Panc1 (cell line): ENCODE measurements at places on chromosomes 3 and 15. TPM values are rescaled to one million over a fixed set of nuclear protein-coding genes. Genes with fewer than 3 reads are reported as not detected.

DNA sequence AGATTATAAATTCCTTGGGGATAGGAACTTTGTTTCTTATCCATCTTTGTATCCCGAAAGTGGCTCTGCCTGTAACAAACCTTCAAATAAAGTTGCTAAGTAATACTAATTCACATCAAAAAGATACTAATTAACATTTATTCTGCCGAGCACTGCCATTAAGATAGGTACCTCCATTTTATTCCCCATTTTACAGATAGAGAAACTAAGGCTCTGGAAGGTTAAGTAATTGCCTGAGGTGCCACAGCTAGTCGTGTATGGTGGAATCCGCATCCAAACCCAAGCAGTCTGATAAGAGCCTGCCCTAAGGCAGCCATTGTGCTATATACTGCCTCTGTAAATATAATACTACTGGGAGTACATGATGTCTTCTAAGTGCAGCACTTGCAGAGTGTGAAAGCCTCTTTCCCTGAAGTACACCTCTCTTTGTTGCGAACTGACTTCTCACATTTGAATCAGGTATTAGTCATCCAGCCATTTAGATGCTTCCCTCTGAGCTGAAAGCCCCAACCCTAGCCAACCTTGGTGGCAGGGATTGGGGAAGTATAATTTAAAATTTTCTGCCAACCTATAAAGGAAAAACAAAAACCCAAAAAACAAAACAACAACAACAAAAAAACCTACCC is 78.5 kb upstream of the CHD2 start:
- H3K27me3 ChIP-seq = no peaks in the 10 kb centered on the region
- no peaks in the 10 kb centered on the region for H3K36me3 ChIP-seq
- no peak for DNase-seq
- H3K4me1 ChIP-seq = peaks cover 80% of the 10 kb centered on the region
- no peak overlapping the region for H3K4me3 ChIP-seq

DNA sequence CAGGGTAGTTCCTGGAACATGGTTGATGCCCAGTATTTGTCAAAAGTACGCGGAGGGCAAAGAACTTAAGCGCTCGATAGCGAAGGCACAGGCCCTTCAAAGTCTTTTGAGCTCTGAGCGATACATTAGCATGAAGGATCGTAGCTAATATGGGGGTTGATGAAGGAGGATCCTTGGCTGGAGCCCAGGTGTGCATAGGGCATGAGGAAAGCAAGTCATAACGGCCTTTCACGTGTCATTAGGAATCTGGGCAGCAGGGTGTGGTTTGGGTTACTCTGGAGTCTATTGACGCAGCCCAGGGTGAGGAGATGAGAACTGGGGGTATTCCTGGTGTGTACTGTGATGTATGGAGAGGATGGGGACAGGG is 31.7 kb downstream of the SPINK8 start:
- H3K27ac ChIP-seq = peak overlapping the region; percentile 90
- no peak for DNase-seq
- peak overlapping the region; percentile 69 for H3K4me3 ChIP-seq
- H3K4me1 ChIP-seq = peaks cover 2% of the 10 kb centered on the region; the same call in 1 of the 2 replicates
- no peaks in the 10 kb centered on the region for H3K36me3 ChIP-seq

GRCh38 chr15:73569361-73569760 is 63.8 kb downstream of the NPTN start:
- no peaks in the 10 kb centered on the region for H3K27me3 ChIP-seq
- H3K27ac ChIP-seq = no peak overlapping the region

GRCh38 chr3:126986001-126986400 is 3.1 kb downstream of the PLXNA1 start:
- no peaks in the 10 kb centered on the region for H3K27me3 ChIP-seq
- H3K27ac ChIP-seq = no peak overlapping the region
- no peaks in the 10 kb centered on the region for H3K36me3 ChIP-seq
- no peak for DNase-seq

DNA sequence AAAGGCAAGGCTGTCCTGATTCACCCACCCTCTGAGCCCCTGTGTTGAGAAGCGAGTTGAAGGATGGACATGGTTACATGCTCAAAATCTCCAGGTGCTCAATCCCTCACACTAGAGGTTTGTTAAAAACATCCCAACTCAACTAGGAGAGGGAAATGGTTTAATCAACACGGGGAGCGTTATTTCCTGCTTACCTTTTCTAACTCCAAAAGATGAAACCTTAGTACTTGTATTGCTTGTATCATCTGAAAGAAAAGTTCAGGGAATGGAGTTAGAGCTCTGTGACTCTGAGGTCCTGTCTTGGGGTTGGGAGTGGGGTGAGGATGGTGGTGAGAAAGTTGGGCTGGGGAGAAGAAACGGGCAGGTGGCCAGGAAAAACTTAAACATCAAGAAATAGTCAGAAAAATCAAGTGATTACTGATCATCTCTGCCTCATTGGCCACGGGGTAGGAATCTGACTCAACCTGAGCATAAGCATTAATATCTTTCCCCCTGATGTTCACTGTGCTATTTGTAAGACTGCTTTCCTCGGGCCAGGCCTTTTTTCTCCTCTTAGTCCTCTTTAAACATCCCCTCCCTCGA is 5.9 kb downstream of the MEIS2 start:
- H3K27ac ChIP-seq = no peak overlapping the region
- H3K4me3 ChIP-seq = peak overlapping the region; percentile 1; the same call in 1 of the 2 replicates
- no peaks in the 10 kb centered on the region; the same call in 1 of the 2 replicates for H3K36me3 ChIP-seq
- H3K27me3 ChIP-seq = no peaks in the 10 kb centered on the region

GRCh38 chr15:47609693-47610092 is 107.6 kb upstream of the SEMA6D start:
- no peak overlapping the region for H3K4me3 ChIP-seq
- no peaks in the 10 kb centered on the region for H3K36me3 ChIP-seq
- H3K4me1 ChIP-seq = no peaks in the 10 kb centered on the region
- no peak overlapping the region for H3K27ac ChIP-seq
- H3K27me3 ChIP-seq = no peaks in the 10 kb centered on the region
- DNase-seq = no peak

- H3K4me1 ChIP-seq = peaks cover 55% of the 10 kb centered on the region
- H3K27ac ChIP-seq = peak overlapping the region; percentile 78
- DNase-seq = no peak
- peak overlapping the region; percentile 45 for H3K4me3 ChIP-seq
Measured at GRCh38 chr15:96320703-96321638, 9.5 kb upstream of the NR2F2 start.

DNA sequence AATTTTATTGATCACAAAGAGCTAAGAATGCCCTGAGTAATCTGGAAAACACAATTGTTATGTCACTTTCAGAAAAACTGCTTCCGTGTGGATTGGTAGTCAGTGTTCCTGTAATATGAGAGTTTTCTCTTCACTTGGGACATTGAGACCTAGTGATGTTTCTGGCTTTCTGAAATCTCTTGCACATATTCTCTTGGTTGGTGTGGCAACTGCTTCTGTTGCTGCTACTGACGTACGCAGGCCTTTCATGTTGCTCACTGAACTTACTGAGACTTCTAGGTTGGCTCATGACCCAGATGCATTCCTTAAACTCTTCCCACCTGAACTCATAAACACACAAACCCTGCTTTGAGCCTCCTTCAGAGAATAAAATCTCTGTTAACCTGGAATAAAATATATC is 175.0 kb upstream of the PFN2 start:
- H3K4me1 ChIP-seq = no peaks in the 10 kb centered on the region
- DNase-seq = no peak
- no peak overlapping the region for H3K4me3 ChIP-seq
- H3K27ac ChIP-seq = no peak overlapping the region
- H3K36me3 ChIP-seq = no peaks in the 10 kb centered on the region

- no peaks in the 10 kb centered on the region for H3K27me3 ChIP-seq
- H3K4me3 ChIP-seq = no peak overlapping the region
- no peak for DNase-seq
- no peak overlapping the region for H3K27ac ChIP-seq
- H3K4me1 ChIP-seq = no peaks in the 10 kb centered on the region
- H3K36me3 ChIP-seq = no peaks in the 10 kb centered on the region
Measured at GRCh38 chr3:49500732-49501609, 30.9 kb downstream of the DAG1 start.

GRCh38 chr15:25882466-25882865 is 19.3 kb upstream of the ATP10A start:
- H3K4me3 ChIP-seq = no peak overlapping the region
- H3K27ac ChIP-seq = no peak overlapping the region
- DNase-seq = no peak
- H3K36me3 ChIP-seq = no peaks in the 10 kb centered on the region
- no peaks in the 10 kb centered on the region for H3K27me3 ChIP-seq

- no peak overlapping the region for H3K27ac ChIP-seq
- H3K27me3 ChIP-seq = no peaks in the 10 kb centered on the region
- peaks cover 3% of the 10 kb centered on the region; the same call in 1 of the 2 replicates for H3K4me1 ChIP-seq
- no peak overlapping the region for H3K4me3 ChIP-seq
Measured at GRCh38 chr15:63203451-63204090, 14.2 kb downstream of the RAB8B start.

DNA sequence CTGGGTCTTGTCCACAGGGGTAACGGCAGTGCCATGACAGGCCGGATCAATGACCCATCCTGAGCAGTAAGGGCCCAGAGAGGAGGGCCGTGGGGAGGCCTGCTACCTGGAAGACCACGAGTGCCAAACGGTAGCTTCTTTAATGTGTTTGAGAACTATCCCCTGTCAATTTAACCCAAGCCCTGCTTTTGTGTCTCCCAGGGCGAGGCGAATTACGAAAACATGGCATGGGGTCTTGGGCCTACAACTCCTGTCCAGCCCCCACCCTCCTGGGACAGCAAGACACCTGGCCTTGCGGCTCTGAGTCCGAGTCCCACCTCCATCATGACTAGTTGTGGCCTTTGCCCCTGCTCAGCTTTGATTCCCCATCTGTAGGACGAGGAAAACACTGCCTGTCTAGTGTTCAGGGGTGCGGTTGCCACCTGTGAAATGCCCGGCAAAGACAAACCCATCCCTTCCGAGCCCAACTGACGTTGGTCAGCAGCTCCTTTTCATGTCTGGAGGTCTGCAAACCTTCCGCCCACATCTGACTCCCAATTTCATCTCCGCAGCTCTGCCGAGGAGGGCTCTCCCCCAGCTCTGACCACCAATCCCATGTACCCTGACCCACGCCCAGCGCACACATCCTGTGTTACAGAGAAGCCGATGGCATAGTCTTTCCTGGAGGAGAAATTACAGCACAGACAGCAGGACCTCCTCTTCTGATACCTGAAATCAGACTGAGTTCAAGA is 28.9 kb upstream of the SNRPA1 start:
- H3K27ac ChIP-seq = no peak overlapping the region
- H3K36me3 ChIP-seq = no peaks in the 10 kb centered on the region
- no peaks in the 10 kb centered on the region for H3K27me3 ChIP-seq
- H3K4me1 ChIP-seq = no peaks in the 10 kb centered on the region

DNA sequence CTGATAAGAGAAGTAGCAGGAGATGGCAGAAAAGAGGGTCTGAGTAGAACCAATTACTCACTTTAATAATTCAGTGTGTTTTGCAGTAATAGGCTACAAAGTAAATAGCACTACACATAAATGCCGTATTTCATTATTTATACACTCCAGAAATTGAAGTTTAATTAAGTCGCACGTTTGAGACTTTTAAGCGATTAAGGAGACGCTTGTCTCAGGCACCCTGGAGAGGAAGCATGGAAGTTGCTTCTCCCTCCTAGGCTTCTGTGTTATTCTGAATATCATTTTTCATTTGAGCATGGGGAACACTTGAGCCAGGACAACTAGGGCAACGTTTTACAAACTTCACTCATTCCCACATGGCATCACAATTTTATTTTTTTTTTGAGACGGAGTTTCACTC is 12.2 kb downstream of the GXYLT2 start:
- H3K27me3 ChIP-seq = no peaks in the 10 kb centered on the region
- DNase-seq = no peak
- H3K4me3 ChIP-seq = no peak overlapping the region
- no peak overlapping the region for H3K27ac ChIP-seq

- no peaks in the 10 kb centered on the region for H3K27me3 ChIP-seq
- H3K27ac ChIP-seq = no peak overlapping the region
- no peaks in the 10 kb centered on the region for H3K36me3 ChIP-seq
- no peak for DNase-seq
- peaks cover 18% of the 10 kb centered on the region for H3K4me1 ChIP-seq
- no peak overlapping the region for H3K4me3 ChIP-seq
Measured at GRCh38 chr15:73987250-73987649, 4.8 kb downstream of the STOML1 start.

- H3K36me3 ChIP-seq = no peaks in the 10 kb centered on the region
- no peak overlapping the region for H3K4me3 ChIP-seq
- H3K4me1 ChIP-seq = no peaks in the 10 kb centered on the region
- DNase-seq = no peak
- H3K27me3 ChIP-seq = no peaks in the 10 kb centered on the region; the same call in 1 of the 2 replicates
Measured at GRCh38 chr3:186605561-186606545, 7.0 kb upstream of the AHSG start.

DNA sequence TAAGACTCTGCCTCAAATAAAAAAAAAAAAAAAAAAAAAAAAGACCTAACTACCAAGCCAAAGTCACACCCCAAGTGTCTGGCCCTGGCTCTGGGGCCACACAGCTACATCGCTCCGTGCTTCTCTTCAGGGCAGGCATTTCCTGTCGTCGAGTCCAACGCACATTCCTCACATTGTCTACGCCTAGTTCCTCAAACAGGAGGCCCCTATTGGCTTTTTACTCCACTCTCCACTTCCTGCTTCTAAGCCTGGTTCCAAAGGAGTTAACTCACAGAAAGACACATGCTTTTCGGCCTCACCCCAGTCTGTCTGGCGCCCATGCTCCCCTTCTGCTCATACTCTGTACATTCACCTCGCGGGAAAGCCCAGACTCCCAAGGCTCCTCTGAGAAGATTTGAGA is 28.8 kb downstream of the KNG1 start:
- no peak overlapping the region for H3K27ac ChIP-seq
- DNase-seq = no peak
- no peaks in the 10 kb centered on the region for H3K36me3 ChIP-seq
- H3K4me1 ChIP-seq = no peaks in the 10 kb centered on the region
- H3K27me3 ChIP-seq = no peaks in the 10 kb centered on the region

DNA sequence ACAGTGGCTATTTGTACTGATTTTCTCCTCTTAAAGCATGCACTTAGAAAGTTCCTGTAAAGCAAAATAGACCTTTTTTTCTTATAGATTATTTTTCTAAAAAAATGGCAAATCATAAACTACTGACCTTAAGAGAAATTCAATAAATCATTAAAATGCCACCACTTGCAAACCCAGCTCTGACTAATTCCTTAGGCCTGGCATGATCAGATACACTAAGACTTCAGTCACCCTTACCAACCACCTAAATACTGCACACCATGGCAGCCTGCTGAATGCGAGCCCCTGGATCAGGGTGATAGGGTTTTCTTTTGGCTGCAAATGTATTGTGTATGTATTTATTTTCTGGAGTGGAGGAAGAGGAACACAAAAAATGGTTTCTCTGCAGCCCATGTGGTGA is 370.6 kb upstream of the TBL1XR1 start:
- no peaks in the 10 kb centered on the region for H3K27me3 ChIP-seq
- no peak overlapping the region for H3K4me3 ChIP-seq
- H3K36me3 ChIP-seq = no peaks in the 10 kb centered on the region
- H3K27ac ChIP-seq = peak overlapping the region; percentile 45; the same call in 1 of the 2 replicates
- H3K4me1 ChIP-seq = no peaks in the 10 kb centered on the region
- DNase-seq = no peak

- no peaks in the 10 kb centered on the region for H3K27me3 ChIP-seq
- DNase-seq = no peak
- H3K27ac ChIP-seq = no peak overlapping the region
- peaks cover 47% of the 10 kb centered on the region for H3K4me1 ChIP-seq
- H3K36me3 ChIP-seq = no peaks in the 10 kb centered on the region
Measured at GRCh38 chr3:152317184-152317583, 48.5 kb downstream of the MBNL1 start.

GRCh38 chr3:37221407-37221806 is 47.0 kb upstream of the LRRFIP2 start:
- no peaks in the 10 kb centered on the region for H3K36me3 ChIP-seq
- DNase-seq = no peak
- H3K4me3 ChIP-seq = no peak overlapping the region
- H3K27me3 ChIP-seq = no peaks in the 10 kb centered on the region

The ALPK3 gene
- total RNA-seq = 1.0 TPM

The TGM5 gene
- total RNA-seq = not detected

The GOLGA8T gene
- total RNA-seq = not detected

The SEMA4B gene
- total RNA-seq = 600 TPM

The TMEM212 gene
- total RNA-seq = not detected
